Amygdala (tissue), 56 donors: ENCODE measurements at places on chromosomes 16 and 17.
A peak's percentile ranks its signal among the peaks of the same experiment; 100 is the strongest.

DNA sequence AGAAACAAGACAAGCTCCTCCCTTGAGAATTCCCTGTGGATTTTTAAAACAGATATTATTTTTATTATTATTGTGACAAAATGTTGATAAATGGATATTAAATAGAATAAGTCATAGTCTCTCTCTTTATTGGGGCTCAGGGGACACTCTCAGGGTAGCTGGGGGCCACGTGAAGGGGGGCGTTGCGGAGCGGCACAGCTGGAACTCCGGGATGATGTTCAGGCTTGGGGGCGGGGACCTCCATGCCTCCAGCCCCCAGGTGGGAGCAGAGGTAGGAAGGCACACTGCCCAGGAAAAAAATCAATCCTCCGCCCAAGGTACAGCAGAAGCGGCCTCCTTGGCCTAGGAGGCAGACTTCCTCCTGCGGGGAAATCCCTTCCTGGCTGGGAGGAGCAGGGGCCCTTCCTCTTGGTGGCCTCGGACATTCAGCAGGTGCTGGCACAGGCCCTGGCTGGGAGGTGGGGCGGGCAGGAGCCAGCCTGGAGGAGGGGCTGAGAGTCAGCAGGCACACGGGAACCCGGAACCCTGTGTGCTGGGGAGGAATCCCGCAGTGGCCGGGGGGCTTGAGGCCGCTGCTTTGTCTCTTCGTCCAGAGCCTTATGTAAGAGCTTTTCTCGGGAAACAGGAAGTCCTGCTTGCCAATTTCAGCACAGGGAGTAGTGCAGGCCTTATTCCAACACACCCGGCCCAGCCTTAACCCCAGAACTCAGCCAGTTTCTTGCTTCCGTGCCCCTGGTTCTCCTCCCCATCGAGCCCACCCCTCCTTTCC is 591 bp upstream of the TNFSF13 start:
- DNase-seq: peak; percentile 70

DNA sequence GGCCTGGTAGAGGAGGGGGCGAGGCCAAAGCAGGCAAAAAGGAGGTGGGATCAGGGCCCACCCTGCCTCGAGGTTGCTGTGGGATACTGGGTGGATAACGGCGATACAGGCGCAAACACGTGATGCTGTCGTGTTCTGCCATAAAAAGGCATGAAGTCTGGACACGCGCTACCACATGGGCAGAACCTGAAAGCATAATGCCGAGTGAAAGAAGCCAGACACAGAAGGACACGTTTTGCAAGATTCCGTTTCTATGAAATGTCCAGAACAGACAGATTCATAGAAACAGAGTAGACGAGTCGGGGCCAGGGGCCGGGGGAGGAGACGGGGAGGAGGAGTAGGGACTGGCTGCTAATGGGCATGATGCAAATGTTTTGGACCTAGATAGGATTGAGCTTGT is 43.5 kb downstream of the ZDHHC7 start:
- DNase-seq: no peak

GRCh38 chr16:14193316-14193871 is 122.3 kb downstream of the MRTFB start:
- DNase-seq: no peak

DNA sequence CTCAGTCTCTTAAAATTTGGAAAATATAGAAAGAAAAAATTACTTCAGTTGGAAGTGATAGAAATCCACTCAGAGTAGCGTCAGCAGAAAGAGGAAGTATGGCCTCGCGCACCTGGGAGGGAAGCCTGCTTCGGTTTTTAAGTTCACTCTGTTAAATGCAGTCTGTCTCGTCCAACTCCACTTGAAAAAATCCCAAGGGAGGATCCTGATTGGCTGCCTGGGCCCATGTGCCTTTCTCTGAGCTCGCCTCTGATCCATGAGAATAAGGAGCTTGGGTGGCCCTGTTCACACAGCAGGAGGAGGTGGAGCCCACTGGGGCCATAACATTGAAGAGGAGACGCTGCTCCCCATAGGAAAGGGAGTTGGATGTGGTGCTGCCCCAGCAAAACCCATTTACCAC is 40.7 kb downstream of the DNAJA2 start:
- DNase-seq: no peak

- DNase-seq: no peak
Observed at GRCh38 chr17:48055531-48056245, 7.5 kb downstream of the NFE2L1 start.

GRCh38 chr17:68424203-68424602 is 33.1 kb downstream of the WIPI1 start:
- no peak for DNase-seq

- DNase-seq: no peak
Observed at GRCh38 chr16:19912455-19913339, 28.0 kb upstream of the GPRC5B start.

- DNase-seq: no peak
Observed at GRCh38 chr17:69524854-69525253, 110.4 kb downstream of the MAP2K6 start.

DNA sequence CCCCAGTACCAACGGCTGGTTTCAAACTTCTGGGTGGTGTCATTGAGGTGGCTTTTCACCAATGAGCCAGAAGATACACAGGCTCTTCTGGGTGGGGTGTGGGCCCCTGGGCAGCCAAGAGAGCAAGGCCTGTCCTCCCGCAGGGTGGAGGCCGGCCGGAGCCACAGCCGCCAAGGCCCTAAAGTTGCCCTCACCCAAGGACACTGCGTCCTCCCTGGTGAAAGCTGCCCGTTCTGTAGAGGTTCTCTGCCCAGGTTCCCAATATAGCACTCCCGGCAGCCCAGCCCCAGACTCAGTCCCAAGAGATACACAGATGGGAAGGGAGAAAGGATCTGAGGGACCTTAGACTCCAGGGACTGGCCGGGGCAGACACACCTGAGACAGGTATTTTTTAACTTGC is 10.7 kb upstream of the CACNG1 start:
- DNase-seq: no peak

- DNase-seq: no peak
Observed at GRCh38 chr17:10360578-10360977, 12.2 kb downstream of the MYH13 start.

GRCh38 chr17:79838522-79839274 is 542 bp downstream of the CBX4 start:
- DNase-seq: peak; percentile 51
